ENCODE measurements at places on chromosomes 3 and 15. TPM values are rescaled to one million over a fixed set of nuclear protein-coding genes. Genes with fewer than 3 reads are reported as not detected.

DNA sequence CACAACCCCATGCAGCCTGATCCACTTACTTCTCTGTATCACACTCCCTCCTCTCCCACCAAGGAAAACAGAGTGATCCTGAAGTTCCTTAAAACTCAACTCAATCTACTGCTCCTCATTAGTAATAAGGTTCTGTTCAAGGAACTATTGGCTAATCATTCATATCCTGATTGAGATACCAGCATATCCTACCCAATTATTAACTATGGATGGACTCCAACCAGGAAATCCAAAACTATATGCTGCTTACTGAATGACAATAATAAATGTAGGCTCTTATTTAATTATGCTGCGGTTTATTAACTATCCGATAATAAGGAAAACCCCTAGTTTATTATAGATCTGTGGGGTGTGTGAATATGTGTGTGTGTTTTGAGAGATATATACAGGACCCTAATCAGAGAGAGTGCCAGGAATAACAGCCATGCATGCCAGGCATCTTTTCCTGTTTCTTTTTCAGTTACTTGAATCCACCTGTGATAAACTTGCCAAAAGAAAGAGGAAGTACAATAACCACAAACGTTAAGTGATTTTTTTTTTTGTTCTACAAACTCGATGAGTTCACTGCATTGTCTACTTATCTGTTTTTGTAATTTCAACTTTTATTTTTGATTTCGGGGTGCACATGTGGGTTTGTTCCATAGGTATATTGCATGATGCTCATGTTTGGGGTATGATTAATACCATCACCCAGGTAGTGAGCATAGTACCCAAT, 1031.7 kb upstream of the CFAP20DC start:
- no peak for DNase-seq

DNA sequence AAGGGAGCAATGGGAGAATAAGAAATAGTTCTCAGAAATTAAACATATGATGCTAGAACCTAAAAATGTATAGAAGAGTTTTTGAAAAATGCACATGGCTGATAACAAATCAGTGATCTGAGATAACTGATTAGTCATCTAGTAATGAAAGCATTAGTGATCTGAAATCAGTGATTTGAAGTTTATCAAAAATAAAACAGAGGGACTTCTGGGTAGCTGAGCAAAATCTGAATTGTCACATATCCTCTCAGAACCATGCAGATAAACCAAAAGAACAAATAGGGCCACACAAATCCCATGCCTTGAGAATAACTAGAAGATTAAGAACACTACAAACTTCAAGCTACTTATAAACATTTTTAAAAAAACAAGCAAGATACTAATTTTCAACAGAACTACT, 71.5 kb downstream of the MCF2L2 start:
- no peak for DNase-seq

- no peak for DNase-seq
Measured at GRCh38 chr3:186525369-186526255, 18.6 kb downstream of the CRYGS start.

The KLHL40 gene
- total RNA-seq: 2.9 TPM

The NANOGP8 gene
- not detected for total RNA-seq
